ENCODE measurements at places on chromosomes 6 and 20.

DNA sequence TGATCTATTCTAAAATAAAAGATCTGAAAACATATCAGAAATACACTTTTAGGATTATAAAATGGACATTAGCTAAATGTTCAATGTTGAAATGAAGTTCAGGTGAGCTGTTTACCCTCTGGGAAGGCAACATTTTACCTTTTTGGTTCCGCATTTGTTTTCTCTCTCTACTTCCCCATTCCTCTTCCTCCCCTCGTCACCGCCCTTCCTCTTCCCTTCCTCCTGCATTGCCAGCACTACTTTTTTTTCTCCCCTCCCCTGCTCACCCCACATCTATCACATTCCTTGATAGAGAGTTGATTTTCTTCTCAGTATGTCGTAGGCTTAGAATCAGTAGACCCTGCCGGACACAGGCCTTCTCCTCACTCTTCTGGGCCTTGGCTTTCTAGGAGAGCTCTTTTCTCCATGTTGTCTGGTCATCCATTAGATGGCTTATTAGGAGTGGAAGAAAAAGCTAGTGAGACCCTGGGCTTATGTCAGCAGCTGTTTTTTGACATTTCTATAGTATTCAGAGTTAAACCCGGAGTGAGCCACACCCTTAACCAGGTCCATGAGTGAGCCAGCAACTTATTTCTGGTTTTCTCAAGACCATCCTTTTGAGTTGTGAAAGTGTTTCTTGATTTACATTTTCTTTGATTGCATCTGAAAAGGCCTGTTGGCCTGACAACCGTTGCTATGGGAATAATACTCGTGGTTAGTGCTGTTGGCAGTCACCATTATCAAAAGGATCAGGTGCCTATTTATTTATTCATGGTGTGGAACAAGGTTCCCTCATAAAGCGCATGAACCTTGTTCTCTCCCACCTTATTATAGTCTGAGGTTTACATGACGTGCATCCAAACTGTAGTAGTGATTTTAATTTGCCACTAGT, 90.9 kb downstream of the DTD1 start:
- DNase-seq = no peak

DNA sequence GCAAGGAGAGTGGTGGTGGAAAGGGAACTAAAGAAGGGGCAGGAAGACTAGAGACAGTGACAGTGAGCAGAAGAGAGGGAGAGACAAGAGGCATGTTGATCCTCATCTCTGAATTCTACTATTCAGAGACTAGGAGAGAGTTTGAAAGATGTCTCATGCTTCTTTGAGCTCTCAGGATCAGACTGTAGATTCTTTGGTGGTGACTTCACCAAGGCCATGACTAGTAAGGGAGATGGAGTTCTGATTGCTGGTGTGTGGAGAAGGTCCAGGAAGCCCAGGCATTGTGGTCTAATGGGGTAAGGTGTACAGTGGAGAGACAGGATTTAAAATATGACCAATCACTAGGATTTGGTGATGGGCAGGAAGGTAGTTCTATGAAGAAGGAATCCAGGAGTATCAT, 713 bp downstream of the WFDC9 start:
- DNase-seq = no peak

DNA sequence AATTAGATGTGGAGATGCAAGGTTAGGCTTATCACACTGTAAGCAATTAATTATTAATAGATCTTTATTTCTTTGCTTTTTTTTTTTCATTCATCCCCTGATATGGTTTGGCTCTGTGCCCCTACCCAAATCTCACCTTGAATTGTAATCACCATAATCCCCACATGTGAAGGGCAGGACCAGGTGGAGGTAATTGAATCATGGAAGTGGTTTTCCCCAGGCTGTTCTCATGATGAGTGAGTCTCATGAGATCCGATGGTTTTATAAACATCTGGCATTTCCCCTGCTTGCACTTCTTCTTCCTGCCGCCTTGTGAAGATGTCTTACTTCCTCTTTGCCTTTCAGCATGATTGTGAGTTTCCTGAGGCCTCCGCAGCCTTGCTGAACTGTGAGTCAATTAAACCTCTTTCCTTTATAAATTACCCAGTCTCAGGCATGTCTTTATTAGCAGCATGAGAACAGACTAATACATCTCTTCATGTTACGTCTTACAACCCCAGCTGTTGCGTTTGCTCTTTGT, 333.8 kb downstream of the CDH26 start:
- DNase-seq = no peak

DNA sequence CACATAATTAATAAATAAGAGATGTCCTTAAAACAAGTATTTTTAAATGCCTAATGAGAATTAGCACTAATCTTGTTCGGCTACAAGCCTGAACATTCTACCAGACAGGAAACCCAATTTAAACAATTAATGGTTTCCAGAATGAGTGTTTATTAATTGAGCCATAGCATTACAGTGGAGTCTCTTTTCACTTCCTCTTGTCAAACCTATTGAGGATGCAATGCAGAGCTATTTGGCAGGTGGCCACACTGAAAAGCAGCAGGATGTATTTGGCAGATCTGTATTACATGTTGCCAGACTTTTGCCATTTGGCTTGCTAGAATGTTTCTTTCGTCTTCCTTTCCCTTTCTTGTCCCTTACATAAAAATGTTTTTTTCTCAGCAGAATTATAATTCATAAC, 475.2 kb upstream of the MARCKS start:
- DNase-seq = no peak

DNA sequence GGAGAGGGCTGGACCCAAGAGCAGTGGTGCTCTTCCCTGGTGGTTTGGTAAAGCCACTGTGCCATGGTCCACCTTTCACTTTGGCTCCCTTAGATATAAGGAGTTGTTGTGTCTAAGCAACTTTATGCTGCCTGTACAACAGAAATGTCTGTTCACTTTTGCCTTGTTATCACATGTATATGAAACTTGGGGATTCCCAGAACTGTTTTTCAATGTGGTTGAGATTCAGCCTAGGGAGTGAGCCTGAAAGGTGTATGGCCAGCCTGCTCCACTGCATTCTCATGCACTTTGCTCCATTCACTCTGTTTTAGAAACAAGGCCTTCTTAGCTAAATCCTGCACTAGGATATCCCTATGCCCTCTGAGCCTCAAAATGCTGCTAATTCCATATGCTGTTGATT, 234.5 kb upstream of the THEMIS start:
- no peak for DNase-seq

- no peak for DNase-seq
These were observed 38.1 kb upstream of the ZBTB24 start for GRCh38 chr6:109521080-109521479.

DNA sequence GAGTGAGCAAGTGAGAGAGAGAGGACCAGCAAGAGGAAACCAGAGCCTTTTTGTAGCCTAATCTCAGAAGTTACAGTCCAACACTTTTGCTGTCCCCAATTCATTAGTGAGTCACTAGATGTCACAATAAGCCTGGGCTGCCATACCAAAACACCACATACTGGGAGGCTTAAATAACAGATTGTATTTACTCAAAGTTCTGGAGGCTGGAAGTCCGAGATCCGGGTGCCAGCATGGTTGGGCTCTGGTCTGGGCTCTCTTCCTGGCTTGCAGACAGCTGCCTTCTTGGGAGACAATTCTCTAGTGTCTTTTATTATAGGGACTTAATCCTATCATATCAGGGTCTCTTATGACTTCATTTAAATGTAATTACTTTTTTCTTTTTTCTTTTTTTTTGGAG, 50.7 kb upstream of the FERMT1 start:
- no peak for DNase-seq

- no peak for DNase-seq
These were observed 17.2 kb downstream of the GPLD1 start for GRCh38 chr6:24472181-24472580.

- no peak for DNase-seq
These were observed 53.7 kb upstream of the TMX4 start for GRCh38 chr20:8073024-8073832.

DNA sequence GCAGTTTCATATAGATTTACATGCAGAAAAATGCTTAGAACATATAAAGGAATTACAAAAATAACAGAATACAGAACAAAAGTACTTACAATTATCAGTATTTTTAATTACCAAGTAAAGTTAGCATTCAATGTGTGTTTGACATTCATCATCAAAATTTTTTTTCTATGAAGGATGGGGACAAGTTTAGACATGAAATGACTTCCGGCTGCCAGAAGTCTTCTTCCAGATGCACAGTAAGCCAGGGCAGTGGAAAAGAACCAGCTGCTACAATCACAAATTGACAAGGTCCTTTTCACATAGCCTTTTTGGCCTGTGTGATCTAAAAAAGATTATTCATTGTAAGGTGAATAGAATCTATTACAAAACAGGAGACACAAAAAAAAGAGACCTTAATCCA, 73.8 kb downstream of the HUS1B start:
- no peak for DNase-seq

DNA sequence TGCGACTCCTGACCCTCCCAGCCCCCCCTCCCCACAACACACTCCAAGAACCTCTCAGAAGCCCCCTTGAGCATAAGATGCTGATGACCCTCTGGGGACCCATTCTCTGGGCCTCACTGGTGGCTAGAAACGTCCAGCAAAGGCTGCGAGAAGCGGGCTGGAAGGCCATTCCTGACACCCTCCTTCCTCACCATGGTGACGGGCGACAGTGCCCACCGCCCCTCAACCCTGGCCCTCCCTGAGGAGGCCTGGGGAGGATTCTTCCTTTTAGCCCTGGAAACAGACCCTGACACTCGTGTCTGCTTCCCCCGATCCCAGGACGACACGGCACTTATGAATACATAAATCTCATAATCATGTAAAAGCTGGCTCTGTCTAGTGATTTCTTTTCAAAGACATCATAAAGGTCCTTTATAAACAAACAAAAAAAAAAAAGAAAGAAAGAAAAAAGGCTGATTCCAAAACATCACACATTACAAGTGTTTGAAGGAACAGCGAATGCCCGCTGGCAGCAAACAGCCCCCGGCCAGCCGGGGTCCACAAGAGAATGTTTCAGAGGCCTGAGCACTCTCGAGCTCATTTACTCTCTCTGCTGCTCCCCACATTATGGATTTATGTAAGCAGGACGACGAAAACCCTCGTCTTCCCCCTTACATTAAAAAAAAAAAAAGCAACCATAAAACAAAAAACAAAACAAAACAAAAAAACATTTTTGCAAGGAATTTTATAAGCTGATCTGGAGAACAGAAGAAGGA, 40.7 kb downstream of the PREX1 start:
- no peak for DNase-seq

DNA sequence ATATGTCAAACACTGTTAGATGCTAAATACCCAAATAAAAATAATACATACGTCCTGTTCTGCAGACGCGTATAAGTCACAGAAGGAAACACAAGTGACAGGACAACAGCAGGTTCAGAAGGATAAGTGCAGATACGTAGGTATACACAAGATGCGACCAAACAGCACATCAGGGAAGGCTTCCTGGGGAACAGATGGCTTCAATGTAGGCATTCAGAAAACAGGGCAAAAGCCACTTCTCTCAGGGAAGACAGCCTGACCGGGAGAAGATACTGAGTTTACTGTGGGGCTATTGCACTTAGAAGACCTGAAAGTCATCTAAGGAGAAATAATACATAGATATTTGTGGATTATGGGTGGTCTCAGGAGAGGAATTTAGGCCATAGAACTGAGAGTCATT, 1.9 kb downstream of the HLA-DPA1 start:
- no peak for DNase-seq

DNA sequence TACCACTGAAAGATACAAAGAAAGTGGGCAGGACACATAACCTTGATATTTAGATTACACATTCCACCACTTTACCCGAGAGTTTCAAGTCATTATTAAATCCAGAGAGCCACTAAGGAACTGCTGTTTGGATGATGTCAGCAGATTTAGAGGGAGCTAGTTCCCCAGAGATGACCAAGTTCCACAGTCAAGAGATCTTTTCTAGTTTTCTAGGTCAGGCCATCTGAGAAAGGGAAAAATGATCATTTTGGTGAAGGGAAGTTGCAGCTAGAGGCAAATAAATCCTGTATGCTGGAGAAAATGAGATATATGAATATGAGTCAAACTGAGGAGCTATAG, 147.8 kb downstream of the HS3ST5 start:
- DNase-seq = no peak

DNA sequence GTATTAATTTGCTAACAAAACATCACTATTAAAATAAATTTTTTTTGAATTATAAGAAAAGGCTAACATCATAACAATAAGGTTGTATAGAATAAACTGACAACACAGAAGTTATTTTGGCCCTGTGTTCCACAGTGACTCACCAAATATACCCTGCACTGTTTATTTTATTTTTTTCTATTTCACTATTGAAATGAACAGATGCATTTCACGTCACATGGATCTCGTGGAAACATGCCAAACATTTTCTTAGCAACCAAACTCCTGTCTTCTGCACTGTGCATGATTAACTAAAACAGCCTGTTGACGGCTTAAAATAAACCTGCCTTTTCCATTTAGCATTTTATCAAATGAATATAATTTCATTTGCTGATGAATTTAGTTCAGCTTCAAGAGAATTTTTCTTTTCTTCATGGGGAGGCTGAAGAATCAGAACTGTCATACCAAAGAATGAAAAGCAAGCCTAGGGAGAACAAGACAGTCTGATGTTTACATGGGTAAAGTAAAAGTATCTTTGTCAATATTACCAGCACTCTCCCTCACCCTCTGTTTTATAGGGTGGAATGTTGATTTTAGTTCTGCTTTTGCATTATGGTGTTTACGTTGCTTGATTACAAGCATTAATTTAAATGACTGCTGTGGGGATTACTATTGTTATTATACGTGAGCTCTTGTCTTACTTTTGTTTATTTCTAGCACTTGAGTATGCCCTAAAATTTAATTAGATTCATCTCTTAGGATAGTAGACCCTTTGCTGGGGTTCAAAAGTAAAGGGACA, 115.3 kb downstream of the LCA5 start:
- no peak for DNase-seq

- peak; percentile 9 for DNase-seq
These were observed 999 bp upstream of the PIM1 start for GRCh38 chr6:37168811-37169495.

DNA sequence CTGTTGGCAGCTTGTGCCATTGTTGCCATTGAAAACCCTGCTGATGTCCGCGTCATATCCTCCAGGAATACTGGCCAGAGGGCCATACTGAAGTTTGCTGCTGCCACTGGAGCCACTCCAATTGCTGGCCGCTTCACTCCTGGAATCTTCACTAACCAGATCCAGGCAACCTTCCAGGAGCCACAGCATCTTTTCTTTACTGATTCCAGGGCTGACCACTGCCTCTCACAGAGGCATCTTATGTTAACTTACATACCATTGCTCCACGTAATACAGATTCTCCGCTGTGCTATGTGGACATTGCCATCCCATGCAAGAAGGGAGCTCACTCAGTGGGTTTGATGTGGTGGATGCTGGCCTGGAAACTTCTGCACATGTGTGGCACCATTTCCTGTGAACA, 221.8 kb upstream of the FAM83B start:
- no peak for DNase-seq
